ENCODE measurements at places on chromosomes 3 and 15.

DNA sequence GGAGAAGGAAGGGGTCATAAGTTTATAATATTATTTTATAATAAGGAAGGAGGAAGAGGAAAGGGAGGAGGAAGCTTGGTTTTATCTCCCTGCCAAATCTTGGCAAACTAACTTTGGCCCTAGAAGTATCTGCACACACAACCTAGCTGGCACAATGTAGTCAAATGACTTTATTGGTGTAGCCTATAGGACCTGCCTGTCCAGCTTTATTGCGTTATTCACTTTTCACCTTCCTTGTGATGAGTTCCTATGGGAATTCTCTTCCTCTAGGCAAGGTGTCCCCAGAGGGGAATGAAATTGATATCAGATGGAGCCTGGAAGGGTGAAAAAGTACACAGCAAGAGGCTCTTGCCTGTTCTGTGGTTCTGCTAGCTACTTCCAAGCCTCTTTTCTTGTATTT, 111.2 kb upstream of the SLC25A36 start:
- no peak for DNase-seq

DNA sequence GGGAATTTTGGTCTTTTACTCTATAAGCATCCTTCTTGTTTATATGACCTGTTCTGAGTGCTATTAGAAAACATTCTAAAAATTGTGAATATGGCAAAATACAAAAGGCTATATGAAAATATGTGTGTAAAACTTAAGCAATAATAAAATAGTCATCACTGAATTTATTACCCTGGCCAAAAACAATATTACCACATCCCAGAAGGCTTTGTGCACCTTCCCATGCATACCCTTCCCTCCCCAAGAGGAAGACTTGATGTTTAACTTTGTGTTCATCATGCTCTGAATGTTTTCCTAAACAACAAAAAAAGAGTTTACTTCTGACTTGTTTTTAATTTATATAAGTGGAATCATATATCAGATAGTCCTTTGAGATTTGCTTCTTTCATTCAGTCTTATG, 155.1 kb upstream of the TNIK start:
- DNase-seq: no peak

GRCh38 chr15:77866186-77866585, 211.3 kb downstream of the TBC1D2B start:
- no peak for DNase-seq

DNA sequence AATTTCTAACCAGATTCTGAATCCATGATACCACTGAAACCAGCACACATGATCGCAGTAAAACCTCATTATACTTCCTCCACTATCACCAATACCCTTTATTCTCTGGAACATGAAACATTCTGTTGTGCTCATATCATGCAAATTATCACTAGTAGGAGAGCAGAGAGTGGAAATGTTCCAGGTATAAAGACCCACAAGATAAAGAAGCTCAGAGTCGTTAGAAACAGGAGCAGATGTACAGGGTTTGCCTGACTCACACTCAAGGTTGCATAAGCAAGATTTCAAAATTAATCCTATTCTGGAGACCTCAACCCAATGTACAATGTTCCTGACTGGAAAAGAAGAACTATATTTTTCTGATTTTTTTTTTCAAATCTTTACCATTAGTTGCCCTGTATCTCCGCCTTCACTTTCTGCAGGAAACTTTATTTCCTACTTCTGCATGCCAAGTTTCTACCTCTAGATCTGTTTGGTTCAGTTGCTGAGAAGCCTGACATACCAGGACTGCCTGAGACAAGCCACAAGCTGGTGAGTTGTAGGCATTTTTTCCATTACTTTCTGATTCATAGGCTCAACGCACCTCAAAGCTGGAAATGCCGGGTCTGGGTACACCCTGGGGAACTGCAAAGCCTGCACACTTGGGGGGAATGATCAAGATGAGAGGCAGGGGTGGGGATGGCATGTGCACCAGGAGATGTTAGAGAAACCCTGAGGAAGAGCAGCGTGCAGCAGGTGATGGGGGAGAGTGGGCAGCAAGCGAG, at the start of gene CCR2:
CCR2 (plus strand) TSS at position 465 of the 764 bp plus-strand sequence. CDS start 3,417 bp downstream, outside the sequence.
- no peak for DNase-seq

GRCh38 chr3:42667523-42668412, 14.3 kb downstream of the ZBTB47 start:
- peak; percentile 15 for DNase-seq

GRCh38 chr15:69979783-69980182, 117.9 kb downstream of the TLE3 start:
- no peak for DNase-seq

DNA sequence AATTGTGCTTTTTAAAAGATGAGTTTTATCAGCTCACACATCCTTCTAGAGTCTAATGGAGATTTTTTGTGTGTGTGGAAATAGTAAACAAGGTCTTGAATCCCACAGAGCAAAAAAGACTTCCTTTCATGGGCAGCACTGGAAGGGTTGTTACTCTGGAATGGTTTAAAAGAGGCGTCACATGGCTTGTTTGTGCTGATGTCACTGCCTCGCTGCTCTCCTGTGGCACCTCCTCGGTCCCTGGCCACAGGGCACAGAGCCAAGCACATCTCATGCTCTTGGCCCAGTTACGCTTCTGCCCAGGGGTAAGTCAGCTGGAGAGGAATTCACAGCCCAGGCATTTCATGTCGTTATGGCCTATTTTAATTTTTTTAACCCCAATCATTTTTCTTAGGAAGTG, 53.2 kb downstream of the PGPEP1L start:
- no peak for DNase-seq

GRCh38 chr15:71747128-71748083, 62.9 kb upstream of the NR2E3 start:
- peak; percentile 47 for DNase-seq

- DNase-seq: no peak
Measured at GRCh38 chr15:69723404-69724096, 270.9 kb downstream of the RPLP1 start.

DNA sequence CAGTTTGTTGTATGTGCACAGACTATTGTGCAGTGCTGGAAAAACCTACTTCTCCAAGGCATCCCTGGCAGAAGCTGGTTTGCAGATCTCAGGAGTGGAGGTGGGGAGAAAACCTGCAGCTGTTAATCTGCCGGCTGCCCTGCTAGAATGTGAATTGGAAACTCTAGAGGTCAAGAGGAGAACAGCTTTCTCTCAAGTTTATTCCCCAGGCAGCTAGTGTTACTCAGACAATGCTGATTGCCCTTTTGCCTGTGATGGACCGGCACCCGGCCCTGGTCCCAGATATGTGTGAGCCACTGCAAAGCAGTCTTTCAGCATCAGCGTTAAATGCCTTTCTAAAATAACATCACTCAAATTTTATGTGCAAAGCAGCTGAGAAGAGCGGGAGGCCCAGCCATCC, 129.7 kb upstream of the TPM1 start:
- DNase-seq: no peak

DNA sequence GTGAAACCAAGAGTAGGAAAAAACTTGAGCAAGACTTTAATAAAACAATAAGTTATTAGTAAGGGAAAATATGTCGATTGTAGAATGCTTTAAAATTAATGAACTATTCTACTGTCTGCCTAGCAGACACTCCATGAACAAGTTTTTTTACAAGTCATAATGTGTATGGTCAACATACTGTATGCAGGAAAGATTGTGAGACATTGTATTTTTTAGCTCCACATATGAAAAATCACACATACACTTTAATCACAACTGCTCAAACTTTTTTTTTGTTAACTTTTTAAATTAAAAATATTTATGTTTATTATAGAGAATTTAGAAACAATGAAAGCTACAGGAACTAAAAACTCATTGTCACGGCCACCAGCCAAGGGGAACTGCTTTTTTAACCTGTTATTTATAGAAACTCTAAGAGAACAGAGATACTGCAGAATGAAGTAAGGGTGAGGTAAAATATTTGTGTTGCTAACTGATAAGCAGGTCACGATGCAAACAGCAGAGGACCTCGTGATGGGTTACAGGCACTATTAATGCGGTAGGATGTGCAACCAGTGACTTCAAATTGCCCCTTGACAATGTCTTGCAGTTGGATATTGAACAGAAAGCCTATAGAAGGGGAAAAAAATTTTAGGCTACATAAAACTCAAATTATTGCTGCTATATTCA, 53.0 kb downstream of the THSD4 start:
- no peak for DNase-seq

- DNase-seq: no peak
Measured at GRCh38 chr15:67922971-67923945, 83.4 kb upstream of the RNU6-1 start.

GRCh38 chr3:99175276-99175812, 273.8 kb upstream of the DCBLD2 start:
- DNase-seq: no peak

DNA sequence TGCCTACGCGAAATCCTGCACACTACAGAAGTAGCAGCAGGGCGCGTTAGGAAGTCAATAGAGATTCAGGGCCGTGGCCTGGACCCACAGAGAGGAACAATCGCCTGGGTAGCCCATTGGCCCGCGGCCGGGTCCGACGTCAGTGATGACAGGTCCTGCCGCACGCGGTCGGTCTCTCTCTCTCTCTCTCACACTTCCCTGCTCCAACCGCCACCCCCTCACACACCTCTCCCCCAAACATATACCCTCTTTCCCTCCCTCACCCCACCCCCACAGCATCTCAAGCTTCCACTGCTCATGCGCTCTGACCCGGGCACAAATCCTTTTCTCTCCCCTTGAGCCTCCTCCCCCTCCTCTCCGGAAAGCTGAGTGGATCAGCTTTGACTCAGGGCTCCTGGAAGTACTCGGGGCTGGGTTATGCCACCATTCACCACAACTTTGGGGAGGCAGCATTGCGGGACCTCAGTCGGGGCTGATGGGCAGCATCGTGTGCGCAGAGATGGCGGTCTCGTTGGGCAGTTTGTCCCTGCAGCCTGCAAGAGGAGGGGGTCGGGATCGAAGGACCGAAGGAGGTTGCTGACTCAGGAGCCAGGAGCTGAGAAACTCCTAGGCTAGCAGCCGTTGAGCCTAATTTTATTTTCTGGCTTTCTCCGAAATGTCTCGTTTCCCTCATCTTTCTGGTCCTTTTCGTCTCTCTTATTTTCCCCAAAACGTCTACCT, 9.0 kb downstream of the ZIC4 start:
- DNase-seq: no peak

DNA sequence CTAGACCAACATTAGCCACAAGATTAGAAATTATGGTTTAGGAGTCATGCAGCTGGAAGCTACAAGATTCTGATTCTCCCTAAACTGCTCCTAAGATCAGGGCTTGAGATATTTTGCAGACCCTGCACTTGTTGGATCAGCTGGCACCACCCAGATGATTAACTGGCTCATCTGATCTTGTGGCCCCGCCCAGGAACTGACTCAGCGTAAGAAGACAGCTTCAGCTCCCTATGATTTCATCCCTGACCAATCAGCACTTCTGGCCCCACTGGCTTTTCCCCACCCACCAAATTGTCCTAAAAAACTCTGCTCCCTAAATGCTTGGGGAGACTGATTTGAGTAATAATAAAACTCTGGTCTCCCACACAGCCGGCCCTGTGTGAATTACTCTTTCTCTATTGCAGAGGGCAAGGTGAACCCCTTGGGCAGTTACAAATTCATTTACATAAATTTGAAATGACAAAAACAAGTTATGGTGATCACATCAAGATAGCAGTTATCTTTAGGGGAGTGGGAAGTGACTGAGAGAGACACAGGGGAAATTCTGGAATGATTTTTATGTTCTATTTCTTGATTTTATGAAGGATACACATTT, 76.5 kb downstream of the CD200R1L start:
- no peak for DNase-seq

GRCh38 chr3:39528844-39529243, 61.4 kb downstream of the MOBP start:
- no peak for DNase-seq
